ENCODE measurements at places on chromosomes 4 and X.
A peak's percentile ranks its signal among the peaks of the same experiment; 100 is the strongest.

DNA sequence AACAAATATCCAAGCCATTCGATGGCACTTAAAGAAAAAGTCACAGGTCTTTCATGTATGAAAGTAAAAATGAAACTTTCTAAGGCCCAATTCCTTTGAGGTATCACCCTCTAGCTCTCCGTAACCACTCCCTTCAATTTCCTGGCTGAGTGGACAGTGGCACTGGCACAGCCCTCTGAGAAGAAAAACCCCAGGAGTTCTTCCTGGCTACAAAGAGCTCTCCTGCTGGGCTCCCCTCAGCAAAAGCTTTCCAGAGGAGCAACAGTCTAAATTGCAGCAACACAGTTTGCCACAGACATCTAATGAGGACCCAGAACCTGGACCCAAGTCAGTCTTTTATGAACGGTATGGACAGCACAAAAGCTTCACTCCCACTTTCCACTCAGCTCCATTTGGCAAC is 71.8 kb downstream of the FUNDC1 start:
- no peak for DNase-seq

DNA sequence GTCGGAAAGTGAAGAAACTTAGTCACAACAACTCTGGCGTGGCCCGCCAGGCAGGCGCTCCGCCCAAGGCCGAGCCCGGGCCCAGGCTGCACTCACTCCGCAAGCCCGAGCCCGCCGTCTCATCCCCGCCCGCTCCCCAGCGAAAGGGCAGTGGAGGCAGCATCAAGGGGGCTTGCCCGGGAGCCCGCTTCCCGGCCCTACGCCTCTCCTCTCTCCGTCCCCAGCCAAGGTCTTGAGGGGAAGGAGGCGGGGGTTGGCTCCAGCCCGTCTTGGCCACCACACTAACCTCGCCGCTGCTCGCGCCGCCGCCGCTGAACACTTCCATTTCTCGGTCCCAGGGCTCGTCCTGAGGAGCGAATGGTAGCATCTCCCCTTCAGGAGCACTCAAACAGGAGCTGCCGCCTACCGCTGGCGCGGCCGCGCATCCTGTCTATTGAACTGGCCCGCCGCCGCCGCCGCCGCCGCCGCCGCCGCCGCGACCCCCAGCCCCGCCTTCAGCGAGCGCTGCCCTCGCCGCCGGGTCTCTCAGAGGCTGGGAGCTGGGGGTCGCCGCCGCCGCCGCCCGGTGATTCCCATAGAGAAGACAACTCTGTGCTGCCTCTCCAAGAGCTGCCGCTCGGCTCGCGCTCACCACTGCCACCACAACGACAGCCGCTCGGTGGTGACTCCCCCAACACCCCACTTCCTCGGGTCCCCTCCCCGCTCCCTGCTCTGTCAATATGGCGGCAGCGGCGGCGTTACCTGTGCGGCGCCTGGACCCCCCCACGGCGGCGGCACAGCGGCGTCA is at the start of gene RPS6KA6:
RPS6KA6 (minus strand) TSS at position 667 of the 787 bp plus-strand sequence; CDS start at position 367, 300 bp downstream.
- DNase-seq = peak; percentile 42

- DNase-seq = no peak
Measured at GRCh38 chrX:39605183-39605582, 492.6 kb downstream of the BCOR start.

GRCh38 chr4:111618908-111619307 is 526.3 kb upstream of the FAM241A start:
- peak; percentile 33 for DNase-seq

DNA sequence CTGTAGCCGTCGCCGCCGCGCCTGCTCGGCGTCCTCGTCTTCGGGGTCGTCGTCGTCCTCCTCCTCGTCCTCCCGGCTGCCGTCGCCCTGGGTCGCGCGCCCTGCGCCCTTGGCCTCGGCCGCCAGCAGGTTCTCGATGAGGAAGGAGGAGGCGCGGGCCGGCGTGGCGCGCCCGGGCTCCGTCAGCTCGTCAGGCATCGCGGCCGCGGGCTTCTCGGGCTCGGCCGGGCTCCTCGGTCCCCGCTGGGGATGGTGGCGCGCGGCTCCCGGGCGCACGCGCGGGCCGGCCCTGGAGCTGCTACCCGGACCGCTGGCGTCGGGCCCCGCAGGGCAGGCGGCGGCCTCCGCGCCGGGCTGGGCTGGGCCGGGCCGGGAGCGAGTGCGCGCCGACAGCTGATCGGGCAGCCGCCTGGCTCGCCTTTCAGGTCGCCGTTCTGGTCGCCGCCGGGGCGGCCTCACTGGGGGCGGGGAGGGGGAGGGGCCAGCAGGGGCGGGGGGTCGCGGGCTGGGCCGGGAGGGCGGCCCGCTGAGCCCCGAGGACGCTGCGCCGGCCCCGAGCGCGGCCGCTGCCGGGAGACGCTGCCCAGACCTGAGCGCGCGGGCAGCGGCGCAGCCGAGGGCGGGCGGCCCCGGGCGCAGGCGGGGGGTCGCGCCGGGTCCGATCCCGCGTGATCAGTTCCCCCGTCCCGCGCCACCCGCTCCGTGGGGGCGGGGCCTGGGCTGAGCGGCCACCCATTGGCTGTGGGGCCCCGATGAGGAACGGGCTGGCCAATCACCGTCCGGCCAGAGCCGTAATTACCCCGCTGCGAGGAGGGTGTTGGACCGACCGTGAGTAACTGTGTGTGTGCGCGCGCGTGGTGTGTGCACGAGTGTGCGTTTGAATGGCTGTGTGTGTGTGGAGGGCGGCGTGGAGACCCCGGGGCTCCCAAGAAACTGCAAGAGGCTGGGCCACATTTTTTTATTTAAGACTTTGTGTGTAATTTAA is at the start of gene HMX1:
HMX1 (minus strand) TSS at position 423 of the 985 bp plus-strand sequence; CDS start at position 198, 225 bp downstream.
- DNase-seq = no peak

DNA sequence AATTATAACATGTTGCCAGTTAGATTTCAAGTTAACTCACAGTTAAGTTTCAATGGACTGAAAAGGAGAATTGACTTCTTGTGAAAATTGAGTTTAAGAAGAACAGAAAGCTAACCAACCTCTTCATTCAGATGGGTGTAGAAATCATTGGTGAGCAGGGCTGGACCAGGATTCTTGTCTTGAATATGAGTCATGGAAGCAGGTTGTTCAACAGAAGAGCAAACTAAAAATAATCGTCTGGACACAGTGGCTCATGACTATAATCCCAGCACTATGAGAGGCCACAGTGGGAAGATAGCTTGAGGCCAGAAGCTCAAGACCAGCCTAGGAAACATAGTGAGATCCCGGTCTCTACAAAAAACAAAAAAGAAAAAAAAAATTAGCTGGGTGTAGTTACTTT is 98.2 kb downstream of the ARSJ start:
- DNase-seq = peak; percentile 21

Data from fibroblast of skin of right biceps (primary cell).